ENCODE measurements at places on chromosomes 2 and 18.

GRCh38 chr2:240526521-240526920 lies 31.3 kb downstream of the ANKMY1 start:
- no peak for DNase-seq

DNA sequence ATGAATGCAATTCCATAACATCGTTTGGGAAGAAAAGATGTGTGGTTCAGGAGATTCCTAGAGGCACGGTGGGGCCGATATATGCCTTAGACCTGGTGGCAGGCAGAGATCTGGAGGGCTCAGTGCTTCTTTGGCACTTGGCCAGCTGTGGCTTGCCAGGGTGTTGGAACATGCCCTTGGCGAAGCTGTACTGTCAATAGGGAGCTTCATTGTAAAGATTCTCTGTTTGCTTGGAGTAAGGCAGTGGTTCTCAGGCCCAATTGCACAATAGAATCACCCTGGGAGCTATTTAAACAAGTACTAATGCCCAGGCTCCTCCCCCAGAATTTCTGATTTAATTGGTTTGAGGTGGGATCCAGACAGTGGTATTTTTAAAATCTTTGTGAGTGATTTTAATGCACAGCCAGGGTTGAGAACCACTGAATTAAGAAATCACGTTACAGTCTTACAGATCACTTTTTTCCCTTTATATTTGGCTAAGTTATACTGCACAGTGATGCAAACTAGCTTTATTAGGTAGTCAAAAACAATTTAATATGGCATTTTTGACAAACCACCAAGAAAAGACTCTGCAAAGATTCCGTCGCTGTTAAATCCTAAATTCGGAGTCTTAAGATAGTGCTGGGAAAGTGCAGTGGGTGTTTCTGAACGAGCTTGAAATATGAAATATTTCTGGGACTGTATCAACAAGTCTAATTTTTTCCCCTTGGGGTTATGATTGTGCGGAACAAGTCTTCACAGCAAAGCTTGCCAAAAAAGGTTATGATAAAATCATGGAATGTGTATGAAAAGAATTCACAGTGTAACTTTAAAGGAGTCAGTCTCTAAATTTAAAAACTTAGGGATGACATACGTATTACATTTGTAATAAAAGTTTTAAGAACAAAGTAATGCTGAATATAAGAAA lies 78.0 kb downstream of the CRIM1 start:
- DNase-seq = peak; percentile 45

DNA sequence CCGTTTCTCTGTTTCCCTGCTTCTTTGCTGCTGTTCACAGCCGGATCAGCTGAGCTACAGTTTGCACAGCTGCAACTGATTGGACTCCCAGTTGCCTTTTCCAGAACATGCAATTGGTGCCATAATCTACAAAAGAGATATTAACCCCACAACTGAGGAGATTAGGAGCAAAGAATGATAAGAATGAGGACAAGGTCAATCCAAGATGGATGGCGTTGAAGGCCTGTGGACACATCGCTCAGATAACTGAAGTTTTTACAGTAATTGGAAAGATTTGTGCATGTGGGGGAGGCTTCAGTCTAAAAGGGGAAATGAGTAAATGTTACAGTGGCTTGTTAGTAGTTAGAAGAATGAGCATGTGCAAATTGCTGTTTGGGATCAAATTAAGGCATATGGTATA lies 263.2 kb downstream of the TGIF1 start:
- no peak for DNase-seq

- peak; percentile 72 for DNase-seq
These were observed 114.5 kb downstream of the INSIG2 start for GRCh38 chr2:118202707-118203303.

DNA sequence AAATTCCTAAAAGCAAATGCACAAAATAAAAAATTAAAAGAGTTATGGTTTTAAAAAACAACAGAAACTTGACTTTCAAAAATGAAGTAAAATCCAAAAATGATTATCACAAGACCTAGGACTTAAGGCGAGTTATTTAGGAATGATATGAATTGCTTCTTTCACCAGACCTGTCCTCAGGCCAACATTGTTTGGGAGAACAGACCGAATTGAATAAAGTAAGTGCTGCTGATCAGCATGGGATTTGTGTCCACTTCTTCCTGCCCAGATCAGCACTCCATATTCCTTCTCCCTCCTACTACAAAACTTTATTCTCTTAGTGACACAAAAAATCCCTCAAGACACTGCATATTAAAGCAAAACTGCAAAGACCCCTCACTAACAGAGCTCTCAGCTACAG lies 39.1 kb downstream of the WDFY1 start:
- DNase-seq = no peak

- DNase-seq = no peak
These were observed 209.5 kb downstream of the VAPA start for GRCh38 chr18:10122988-10123950.

- DNase-seq = no peak
These were observed 5.2 kb downstream of the COPS8 start for GRCh38 chr2:237090906-237091305.

DNA sequence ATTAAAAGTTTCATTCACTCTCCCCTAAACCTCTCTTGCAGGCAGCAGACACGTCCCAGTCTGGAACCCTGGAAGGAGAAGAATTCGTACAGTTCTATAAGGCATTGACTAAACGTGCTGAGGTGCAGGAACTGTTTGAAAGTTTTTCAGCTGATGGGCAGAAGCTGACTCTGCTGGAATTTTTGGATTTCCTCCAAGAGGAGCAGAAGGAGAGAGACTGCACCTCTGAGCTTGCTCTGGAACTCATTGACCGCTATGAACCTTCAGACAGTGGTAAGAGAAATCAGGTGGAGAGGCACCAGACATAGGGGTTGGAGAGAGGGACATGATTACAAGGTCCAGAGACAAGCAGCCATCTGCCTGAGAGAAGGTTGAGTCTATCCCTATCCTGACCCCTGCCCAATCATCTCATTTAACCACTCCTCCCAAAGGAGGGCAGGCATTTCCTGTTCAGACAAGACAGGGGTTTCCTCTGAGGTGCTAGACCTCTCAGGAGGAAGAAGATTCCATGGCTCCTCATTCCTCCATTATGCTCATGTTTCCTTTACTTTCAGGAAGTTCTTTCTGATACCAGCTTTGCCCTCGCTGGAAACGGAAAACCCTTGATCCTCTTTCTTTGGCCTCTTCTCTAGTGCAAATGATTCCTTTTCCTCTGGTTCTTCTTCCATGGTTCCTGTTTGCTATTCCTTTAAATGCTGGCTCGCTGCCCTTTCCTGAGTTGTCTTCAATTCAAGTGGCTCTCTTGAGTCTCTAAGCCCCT lies 15.1 kb downstream of the PLCD4 start:
- DNase-seq = no peak

GRCh38 chr2:136057802-136058140 lies 60.2 kb downstream of the CXCR4 start:
- no peak for DNase-seq

DNA sequence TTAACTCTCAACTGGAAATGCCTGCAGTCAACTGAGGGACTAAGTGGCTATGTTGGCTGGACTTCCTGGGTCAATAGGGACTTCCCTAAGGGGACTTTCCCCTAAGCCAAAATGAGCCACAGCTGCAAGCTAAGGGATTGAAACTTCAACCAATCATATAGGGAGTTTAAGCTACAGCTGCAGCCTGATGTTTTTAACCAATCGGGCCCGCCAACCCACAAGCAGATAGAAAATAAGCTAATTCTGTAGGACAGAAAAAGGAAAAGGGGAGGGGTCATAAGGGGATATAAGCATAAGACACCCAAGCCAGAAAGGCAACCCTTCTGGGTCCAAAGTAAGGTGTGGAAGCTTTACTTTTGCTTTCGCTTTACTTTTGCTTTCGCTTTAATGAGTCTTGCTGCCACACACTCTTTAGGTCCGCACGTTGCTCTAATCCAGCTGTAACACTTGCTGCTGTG lies 927.5 kb downstream of the ERBB4 start:
- DNase-seq = no peak
